Iris pigment epithelial cell (primary cell): ENCODE measurements at places on chromosomes 4 and X.

- peak; percentile 51 for DNase-seq
Measured at GRCh38 chr4:141797966-141798365, 161.6 kb downstream of the IL15 start.

- no peak for DNase-seq
Measured at GRCh38 chrX:111264385-111264784, 5.9 kb downstream of the CAPN6 start.

DNA sequence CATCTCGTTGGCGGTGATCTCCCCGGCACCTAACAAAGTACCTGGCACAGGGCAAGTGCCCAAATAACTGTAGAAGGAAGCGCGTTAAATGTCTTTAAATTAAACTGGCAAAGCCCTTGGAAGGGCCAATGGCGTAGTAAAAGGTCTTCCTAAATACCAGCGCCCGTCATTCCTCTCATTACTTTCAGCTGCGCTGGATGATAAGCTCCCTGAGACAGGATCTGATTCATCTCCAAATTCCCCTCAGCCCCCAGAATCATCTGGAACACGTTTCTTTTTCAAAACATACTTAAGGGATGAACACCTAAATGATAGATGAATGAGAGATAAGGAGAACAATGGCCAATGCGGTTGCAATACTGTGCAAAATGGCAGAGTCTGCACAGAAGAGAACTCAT is 95.1 kb downstream of the AFAP1 start:
- peak; percentile 96 for DNase-seq

- peak; percentile 95 for DNase-seq
Measured at GRCh38 chrX:119655125-119655524, 37.8 kb downstream of the SEPTIN6 start.

- DNase-seq: no peak
Measured at GRCh38 chr4:160299177-160299576, 1196.3 kb downstream of the RAPGEF2 start.

- peak; percentile 88 for DNase-seq
Measured at GRCh38 chr4:142817442-142817841, 28.7 kb downstream of the INPP4B start.

DNA sequence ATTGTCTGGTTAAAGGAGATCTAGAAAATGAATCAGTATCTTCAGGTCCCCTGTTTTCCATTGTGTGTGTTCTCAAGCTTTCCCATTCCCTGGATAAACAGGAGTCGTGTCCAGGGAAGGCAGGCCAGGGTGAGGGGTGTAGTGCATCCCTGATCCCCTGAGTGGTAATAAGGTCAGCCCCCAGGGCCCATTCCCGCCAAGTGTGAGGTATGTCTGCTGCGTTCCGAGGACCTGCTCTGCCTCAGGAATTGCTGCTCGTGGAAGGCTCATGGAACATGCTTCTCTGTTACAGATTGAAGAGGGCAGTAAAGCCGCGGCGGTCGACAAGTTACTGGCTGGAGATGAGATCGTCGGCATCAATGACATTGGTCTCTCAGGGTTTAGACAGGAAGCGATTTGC is 87.1 kb downstream of the SHROOM2 start:
- no peak for DNase-seq

DNA sequence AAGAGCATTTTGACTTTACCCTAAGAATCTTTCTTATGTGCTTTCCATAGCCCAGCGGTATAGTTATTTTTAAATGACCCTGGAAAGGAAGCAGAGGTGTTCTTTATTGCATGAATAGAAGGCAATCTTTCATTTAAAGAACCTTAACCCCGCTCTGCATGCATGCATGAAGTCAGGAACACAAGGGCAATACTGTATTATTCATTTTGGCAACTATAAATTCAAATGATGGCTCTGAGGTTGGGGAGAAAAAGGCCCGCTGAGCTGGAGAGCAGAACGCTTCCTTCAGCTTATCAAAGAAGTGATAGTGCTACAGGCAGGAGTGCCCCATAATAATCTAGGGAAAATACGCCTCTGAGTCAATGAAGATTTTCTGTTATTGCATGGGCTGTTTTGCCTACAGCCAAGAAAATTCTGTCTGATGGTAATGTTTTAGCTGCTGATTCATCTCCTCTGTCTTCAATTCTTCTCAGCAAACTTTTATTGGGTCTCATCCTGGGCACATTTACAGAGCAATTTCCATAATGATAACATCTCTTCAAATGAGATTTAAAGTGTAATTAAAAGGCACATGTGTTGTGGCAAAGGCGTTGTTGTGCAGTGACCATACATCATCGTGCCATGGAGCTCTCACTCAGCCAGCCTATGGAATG is 452.2 kb upstream of the FTHL17 start:
- no peak for DNase-seq

DNA sequence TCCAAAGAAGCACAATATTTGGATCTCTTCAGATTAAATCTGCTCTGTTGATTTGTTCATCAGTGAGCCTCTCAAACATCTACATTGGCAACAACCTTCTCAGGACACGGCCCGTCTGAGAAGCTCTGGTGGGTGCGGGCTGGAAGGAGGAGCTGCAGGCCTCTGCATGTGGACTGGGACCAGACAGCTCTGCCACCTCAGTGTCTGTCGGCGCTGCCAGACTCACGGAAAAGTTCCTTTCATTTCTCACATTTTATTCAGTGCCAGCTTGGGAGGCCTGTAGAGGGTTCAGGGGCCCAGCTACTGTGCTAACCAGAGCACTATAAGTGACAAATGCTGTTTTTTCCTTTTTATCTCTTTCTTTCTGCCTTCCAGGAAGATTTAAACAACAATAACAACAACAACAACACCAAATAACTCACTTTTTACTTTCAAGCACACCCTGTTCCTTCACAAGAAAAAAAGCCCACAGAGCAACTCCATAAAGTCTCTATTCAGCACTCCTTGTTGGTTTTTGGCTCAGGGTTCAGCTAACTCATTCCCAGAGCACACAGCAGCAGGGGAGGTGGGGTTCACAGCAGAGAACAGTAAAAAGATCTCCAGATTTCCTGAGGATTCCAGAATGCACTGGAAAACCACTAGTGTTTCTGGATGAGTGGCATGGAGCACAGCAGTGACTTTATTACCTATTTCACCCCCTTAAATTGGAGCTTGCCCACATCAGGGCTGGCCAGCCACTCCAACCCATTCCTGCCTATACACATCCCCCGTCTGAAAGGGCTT is 23.2 kb upstream of the HOPX start:
- no peak for DNase-seq

GRCh38 chr4:123598331-123598730 is 201.7 kb downstream of the SPRY1 start:
- no peak for DNase-seq

- DNase-seq: no peak
Measured at GRCh38 chr4:110944501-110944900, 321.6 kb upstream of the PITX2 start.

- DNase-seq: peak; percentile 17
Measured at GRCh38 chrX:39814391-39814790, 283.4 kb downstream of the BCOR start.

DNA sequence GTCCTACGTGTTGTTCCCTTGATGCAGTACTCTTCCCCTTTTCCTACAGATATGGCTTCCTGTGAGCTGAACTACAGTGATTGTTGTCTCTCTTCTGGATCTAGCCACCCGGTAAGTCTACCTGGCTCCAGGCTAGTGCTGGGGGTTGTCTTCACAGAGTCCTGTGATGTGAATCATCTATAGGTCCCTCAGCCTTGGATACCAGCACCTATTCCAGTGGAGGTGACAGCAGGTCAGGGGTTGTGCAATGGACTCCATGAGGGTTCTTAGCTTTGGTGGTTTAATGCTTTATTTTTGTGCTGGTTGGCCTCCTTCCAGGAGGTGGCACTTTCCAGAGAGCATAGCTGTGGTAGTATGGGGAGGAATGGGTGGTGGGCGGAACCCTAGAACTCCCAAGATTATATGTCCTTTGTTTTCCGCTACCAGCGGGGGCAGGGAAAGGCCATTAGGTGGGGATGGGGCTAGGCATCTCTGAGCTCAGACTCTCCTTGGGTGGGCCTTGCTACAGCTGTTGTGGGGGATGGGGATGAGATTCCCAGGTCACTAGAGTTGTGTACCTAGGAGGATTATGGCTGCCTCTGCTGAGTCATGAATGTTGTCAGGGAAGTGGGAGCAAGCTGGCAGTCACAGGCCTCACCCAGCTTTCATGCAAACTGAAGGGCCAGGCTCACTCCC is 121.4 kb upstream of the ANKRD50 start:
- no peak for DNase-seq

DNA sequence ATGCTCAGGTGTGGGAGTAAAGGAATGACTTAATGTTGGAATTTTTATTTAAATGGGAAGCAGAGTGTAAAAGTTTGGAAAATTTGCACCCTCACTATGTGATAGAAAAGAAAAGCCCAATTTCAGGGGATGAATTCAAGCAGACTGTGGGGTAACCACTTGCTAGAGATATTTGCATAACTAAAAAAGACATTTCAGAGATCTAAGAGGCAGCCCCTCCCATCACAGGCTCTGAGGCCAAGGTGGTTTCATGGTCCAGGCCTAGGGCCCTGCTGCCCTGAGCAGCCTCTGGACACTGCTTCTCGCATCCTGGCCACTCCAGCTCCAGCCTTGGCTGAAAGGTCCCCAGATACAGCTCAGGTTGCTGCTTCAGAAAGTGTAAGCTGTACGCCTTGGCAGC is 5.9 kb upstream of the XPNPEP2 start:
- DNase-seq: no peak

DNA sequence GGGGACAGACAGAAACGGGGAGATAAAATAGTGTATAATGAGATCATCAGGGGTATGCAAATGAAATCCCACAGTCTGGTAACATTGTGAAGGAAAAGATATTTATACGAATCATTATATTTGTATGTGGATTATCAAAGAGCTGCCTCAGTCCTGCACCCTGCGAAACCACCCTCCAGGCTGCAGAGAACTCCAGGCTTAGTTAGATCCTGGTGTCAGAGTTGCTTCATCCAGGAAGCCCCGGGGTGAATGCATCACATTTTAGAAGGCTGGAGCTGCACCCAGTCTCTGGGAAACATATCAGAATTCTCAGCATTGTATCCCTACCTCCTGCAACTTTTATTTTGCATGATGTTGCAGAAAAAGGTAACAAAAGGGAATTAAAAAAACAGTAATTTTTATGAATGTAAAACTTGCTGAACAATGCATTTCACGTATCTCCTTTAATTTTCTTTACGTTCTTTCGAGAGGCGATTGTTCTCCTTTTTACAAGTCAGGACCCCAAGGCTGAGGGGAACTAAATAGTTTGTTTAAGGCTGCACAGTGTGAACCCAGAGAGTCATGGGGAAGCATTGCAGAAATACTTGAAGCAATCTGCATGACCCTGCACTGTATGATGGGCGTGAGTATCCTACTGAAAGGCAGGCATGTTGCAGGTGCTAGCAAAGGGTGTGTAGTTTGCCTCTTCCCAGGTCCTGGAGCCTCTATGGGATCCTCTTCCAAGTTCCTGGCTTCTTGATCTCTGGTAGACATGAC is 299.5 kb upstream of the CLNK start:
- DNase-seq: no peak

DNA sequence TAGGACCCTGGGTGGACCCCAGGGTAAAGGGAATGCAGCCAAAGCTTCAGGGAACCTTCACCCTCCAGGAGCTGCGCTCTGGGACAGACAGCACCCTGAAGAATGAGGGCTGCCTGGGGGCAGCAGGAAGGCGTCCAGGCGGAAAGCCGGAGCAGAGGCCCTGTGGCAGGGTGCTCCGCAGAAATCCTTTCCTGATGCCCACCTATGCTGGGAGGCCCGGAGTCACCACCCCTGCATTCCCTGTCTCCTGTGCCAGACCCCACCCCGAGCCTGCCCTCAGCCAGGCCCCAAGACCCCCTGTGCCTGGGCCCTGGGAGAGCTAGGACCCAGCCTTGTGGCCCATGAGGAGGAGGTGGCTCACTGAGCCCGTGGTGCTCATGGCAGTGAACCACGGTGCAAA is 1.3 kb upstream of the DGKQ start:
- no peak for DNase-seq

GRCh38 chrX:87663421-87663820 is 145.8 kb downstream of the KLHL4 start:
- DNase-seq: no peak

- DNase-seq: peak; percentile 40
Measured at GRCh38 chrX:136250191-136251040, 784 bp downstream of the MAP7D3 start.

- no peak for DNase-seq
Measured at GRCh38 chr4:31983246-31983645, 1263.1 kb downstream of the PCDH7 start.

GRCh38 chr4:175891851-175892250 is 79.8 kb upstream of the GPM6A start:
- DNase-seq: peak; percentile 38

DNA sequence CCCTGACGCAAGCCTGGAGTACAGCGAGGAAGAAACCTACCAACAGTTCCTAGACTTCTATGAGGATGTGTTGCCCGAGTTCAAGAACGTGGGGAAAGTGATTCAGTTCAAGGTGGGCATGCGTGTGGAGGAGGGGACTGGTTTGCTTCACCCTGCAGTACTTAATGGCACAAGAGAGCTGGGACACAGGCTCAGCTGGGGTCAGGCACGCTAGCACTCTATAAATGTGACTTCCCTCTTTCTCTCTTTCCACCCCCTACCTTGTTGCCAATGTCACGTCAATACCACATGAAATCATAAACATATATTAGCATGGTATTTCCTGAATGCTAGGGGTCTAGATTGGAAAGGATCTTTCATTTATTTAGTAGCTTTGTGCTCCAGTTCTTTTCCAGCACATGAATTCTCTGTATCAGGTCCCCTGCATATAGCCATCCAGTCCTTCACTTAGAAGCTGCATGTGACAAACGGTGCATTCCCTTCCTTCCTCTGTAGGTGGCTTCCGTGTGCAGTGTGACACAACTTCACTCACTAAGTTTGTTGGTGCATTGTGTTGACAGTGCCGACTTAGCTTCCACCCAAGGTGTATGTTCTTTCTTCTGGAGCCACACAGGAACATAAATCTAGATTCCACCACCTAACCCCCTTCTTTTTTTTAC is 25.6 kb downstream of the ZRSR2 start:
- peak; percentile 18 for DNase-seq

DNA sequence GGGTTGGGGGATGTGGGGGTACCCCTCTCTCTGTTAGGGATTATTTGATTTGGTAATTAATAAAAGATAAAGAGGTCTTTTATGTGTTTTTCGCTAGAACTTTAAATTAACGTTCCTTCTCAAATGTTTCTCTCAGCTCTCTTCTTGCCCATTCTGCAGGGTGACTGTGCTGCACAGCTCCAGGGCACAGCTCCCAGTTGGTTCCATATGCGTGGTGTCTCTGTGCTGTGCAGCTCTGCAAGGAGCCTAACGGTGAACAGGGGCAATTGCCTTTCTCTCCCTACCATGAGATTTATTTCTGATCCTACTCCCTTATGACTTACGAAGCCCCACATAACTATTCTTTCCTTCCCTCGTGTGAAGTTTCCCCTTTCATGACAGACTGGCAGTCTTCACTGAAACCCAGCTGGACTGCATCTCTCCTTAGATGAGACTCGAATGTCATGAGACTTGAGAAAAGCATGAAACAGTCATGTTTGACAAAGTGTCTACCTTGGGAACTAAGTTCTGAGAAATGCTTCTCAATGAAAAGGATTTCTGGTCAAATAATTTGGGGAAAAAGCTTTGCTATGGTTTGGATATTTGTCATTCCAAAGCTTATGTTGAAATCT is 50.2 kb upstream of the SPRY1 start:
- no peak for DNase-seq
